NT2/D1 (cell line): ENCODE measurements at places on chromosomes 1 and 21.

DNA sequence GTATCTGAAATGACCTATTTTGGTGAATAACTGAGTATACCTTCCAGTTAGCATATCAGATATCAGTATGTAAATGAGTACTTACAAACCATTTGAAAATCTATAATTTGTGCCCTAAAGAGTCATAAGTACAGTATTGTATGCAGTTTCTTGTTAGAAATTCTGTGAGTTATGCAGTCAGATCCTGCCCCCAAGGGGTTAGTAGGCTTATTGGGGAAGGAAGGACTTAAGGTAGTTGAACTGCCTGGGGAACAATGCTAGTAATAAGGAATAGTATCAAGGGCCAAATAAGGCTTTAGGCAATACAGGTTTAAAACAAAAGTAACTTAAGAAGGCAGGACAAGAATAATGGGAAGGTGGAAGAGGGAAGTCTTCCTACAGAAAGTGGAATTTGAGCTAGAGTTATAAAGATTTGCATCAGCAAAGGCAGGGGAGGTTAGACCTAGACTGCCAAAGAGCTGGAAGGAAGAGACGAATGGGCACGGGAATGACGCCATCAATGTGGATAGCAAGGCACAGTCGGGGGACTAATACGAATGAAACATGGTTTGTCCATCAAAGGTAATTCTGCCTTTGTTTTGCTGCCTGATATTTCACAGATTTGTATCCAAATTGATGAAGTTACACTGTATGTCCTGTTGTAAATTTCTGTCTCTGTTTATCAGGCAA is 182.9 kb upstream of the DPYD start:
- DNase-seq = no peak

DNA sequence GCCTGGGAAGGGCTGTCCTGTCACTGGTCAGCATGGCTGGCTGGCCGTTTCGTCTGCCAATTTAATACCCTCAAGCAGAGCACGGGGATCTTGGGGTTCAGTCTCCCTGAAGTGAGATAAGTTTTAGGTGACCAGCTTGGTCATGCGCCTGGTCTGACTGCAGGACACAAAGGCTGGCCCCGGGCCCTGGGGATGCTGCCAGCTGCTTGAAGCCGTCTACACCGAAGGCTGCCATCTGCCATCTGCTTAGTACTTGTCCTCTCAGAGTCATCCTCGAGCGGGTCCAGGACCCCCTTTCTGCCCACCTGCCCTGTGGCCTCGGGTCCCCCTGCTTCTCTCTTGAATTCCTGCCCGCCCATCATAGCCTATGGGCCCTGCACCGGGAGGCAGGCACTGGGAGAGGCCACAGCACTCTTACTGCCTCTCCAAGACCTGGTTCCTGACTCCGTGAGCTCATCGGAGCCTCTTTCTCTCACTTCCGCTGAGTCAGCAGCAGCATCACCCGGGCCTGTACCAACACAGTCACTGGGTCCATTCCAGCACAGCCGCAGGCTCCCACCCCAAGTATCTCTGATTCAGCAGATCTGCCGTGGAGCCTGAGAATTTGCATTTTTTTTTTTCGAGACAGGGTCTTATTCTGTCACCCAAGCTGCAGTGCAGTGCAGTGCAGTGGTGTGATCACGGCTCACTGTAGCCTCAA is 7.0 kb downstream of the FBLIM1 start:
- no peak for DNase-seq

GRCh38 chr1:198577444-198577843 is 37.0 kb upstream of the ATP6V1G3 start:
- no peak for DNase-seq

DNA sequence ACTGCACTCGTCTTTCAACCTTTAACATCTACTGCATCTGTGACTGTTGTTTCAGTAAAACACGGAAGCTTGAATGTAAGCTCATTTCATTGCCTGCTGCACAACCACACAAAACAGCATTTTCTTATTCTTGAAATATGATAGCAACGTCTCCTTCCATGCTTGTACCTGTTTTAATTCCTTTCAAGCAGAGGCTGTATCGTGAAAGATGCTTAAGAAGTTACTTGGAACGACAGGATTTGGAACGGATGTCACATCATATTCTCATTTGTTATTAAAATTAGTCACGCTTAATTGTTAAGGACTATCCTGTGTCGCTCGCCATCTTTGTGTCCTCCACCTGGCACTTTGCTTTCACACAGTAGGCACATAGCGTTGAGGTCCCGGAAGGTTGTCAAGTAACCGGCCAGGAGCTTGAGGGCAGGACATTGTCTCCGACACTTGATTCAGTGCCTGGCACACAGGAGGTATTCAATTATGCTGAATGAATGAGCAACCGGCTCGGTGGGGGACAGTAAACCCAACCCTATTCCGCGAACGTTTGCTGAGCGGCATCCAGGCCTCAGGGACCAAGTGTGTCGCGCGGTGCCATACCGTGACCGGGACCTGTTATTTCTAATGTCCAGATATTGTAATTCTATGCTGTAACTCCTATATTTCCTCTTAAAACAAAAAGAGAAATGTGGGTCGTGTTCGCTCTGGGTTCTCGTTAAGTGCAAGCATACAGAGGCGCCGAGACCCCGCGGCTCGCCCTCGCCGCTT is 499 bp upstream of the SH3GLB1 start:
- DNase-seq = no peak

GRCh38 chr1:54381524-54381923 is 24.7 kb downstream of the SSBP3 start:
- DNase-seq = no peak

DNA sequence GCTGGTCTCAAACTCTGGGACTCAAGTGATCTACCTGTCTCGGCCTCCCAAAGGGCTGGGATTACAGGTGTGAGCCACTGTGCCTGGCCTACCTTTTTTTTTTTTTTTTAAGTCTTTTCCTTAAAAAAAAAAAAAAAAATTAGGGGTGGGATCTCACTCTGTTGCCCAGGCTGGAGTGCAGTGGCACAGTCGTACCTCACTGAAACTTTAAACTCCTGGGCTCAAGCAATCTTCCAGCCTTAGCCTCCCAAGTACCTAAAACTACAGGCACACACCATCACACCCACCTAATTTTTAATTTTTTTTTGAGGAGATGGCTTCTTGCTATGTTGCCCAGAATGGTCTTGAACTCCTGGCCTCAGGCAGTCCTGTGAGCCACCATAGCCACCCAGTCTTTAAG is 38.5 kb downstream of the RNF2 start:
- no peak for DNase-seq

DNA sequence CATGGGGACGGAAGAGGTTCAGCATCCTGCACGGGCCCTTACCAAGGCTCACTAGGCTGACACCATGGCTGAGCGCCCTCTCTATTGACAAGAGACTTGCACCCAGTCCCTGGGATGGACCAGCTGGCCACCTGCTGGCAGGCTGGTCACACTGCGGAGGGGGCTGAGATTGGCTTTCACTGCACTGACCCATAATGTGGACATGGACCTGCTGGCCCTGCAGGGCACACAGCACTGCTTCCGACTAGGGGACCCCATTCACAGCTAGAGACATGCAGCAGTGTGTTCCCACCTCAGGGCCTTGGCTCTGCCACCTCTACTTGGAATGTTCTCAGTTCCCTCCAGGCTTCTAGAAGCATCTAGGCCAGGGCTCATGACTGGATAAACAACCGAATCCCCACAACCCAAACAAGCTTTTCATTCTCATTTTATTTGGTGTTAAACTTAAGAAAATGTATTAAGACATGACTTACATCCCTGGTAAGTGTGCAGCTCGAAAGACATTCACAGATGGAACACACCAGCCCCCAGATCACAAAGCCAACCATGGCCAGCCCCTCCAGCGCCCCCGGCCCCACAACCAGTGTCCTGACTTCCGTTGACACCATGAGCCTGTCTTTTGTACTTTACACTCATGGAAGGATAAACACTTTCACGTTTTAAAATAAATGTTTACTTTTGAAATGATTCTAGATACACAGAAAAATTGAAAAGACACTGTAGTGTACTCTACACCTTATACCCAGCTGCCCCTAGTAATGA is 9.3 kb upstream of the SRARP start:
- no peak for DNase-seq

DNA sequence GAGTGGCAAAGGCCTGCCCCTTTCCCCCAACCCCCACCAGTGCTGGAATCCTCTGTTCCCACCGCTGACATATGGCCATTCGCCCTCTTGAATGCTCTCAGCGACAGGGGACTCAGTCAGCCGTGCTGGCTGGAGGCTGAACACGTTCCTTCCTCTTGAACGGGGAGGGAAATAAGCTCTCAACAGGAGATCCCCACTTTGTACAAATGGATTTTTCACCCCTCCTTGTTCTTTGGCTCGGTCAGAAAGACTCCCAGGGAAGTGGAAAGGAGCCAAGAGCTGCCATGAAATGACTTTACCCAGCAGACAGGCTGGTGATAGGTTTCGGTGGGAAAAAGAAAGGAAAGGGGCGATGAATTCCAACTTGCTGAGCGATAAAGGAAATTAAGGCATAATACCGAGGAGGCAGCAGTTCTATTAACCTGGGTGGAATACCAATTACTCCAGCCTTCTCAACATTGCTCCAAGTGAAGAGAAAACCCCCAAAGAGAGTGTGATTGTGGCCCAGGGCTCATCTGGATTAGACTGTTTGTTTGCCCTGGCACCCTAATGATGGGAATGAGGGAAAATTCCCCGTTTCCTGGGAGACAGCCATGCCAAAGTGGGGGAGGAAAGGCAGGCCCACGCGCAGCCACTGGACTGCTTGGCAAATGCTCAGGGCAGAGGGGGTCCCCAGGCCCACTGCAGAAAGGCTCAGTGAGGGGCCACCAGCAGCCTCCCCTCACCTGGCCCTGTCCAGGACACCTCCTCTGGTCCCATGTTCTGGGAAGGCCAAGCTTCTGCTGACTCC is 23.9 kb downstream of the LRP8 start:
- no peak for DNase-seq

GRCh38 chr1:6965935-6966241 is 180.6 kb downstream of the CAMTA1 start:
- DNase-seq = no peak

GRCh38 chr1:25810341-25811299 is 9.1 kb upstream of the MTFR1L start:
- peak; percentile 66 for DNase-seq

GRCh38 chr1:174448974-174449373 is 1.2 kb downstream of the GPR52 start:
- DNase-seq = no peak
